BJ (cell line): ENCODE measurements at places on chromosomes 12 and 14.
A peak's percentile ranks its signal among the peaks of the same experiment; 100 is the strongest.

- DNase-seq: no peak
These were observed 155.3 kb upstream of the ATP2B1 start for GRCh38 chr12:89863968-89864367.

- peak; percentile 95 for DNase-seq
These were observed 204.8 kb downstream of the NUAK1 start for GRCh38 chr12:105933671-105934665.

- no peak for DNase-seq
These were observed 98.9 kb downstream of the GPHN start for GRCh38 chr14:66606826-66607225.

- no peak for DNase-seq
These were observed 20.6 kb upstream of the RIN3 start for GRCh38 chr14:92493024-92493423.

DNA sequence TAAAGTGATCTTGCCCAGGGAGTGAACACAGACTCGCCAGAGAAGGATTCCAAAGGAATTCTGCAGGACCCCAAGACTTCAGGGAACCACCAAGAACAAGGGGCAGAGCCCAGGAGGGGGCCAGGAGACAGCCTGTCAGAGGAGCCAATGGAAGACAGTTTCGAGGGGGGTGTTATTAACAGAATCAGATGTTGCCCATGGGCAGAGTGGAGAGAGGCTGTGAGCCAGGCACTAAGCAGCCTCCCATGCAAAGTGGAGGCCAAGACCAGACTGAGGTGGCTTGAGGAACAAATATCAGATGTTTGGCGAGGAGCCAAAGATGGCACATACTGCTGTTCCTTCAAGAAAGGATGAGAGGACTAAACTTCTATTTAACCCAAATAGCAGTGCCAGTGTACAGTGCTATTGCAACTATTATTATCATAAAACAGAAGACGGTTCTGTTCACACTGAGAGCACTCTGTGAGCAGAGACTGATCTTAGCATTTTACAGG is 12.6 kb downstream of the APPL2 start:
- DNase-seq: no peak

GRCh38 chr14:102840771-102841528 is 63.7 kb downstream of the TRAF3 start:
- DNase-seq: no peak

GRCh38 chr12:62930546-62931425 is 4.2 kb downstream of the PPM1H start:
- DNase-seq: no peak

GRCh38 chr12:124390442-124391097 is 95.7 kb downstream of the RFLNA start:
- DNase-seq: no peak

DNA sequence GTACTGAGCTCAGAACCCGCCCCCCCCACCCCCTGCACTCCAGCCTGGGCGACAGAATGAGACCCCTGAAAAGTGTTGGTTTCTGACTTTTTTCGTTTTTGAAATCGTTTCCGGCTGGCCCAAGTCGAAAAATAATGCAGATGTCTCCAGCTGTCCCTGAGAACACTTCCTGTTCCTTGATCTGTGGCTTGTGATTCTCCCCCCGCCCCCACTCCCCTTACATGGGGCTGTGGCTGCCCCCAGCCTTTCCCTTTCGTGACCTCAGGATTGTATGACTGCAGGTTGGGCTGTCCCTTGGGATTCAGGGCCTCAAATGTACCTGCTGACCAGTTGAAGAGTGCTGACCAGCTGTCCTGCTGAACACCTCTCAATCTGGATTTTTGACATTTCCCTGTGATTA is 34.1 kb downstream of the NOC4L start:
- no peak for DNase-seq
